ENCODE measurements at places on chromosomes 2 and 18.

GRCh38 chr2:168178520-168179324 lies 68.7 kb downstream of the STK39 start:
- no peak for DNase-seq

GRCh38 chr18:919078-919477 lies 14.4 kb downstream of the ADCYAP1 start:
- no peak for DNase-seq

- no peak for DNase-seq
Observed at GRCh38 chr2:216286616-216287231, 85.6 kb downstream of the MARCHF4 start.

DNA sequence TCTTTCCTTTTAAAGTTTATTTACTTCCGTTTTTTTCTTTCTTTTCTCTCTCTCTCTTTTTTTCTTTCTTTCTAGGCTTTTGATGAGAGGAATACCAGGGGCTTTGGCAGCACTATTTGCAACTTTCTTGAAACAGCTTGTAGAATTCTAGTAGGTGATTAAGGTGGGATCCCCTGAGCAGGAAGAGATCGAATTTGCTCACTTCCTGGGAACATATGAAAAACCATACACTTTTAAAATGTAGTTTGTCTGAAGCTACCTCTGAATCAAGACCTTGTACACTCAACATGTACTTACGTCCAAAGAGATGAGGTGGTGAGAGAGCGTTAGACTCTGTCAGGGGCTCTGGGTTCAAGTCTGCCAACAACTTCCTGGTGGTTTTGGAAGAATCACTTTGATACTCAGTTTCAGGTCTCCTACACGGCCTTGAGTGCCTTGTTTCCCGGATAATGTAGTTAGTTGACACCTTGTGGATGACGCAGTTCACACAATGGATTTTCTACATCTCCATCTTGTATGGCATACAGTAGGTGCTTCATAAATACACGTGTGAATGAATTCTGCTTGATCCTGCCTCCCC lies 229.1 kb downstream of the MYCN start:
- DNase-seq = no peak

- DNase-seq = no peak
Observed at GRCh38 chr18:62812242-62812641, 96.9 kb downstream of the PHLPP1 start.

- no peak for DNase-seq
Observed at GRCh38 chr2:211741966-211742365, 796.6 kb downstream of the ERBB4 start.

GRCh38 chr2:3320910-3321605 lies 56.6 kb downstream of the EIPR1 start:
- DNase-seq = no peak

DNA sequence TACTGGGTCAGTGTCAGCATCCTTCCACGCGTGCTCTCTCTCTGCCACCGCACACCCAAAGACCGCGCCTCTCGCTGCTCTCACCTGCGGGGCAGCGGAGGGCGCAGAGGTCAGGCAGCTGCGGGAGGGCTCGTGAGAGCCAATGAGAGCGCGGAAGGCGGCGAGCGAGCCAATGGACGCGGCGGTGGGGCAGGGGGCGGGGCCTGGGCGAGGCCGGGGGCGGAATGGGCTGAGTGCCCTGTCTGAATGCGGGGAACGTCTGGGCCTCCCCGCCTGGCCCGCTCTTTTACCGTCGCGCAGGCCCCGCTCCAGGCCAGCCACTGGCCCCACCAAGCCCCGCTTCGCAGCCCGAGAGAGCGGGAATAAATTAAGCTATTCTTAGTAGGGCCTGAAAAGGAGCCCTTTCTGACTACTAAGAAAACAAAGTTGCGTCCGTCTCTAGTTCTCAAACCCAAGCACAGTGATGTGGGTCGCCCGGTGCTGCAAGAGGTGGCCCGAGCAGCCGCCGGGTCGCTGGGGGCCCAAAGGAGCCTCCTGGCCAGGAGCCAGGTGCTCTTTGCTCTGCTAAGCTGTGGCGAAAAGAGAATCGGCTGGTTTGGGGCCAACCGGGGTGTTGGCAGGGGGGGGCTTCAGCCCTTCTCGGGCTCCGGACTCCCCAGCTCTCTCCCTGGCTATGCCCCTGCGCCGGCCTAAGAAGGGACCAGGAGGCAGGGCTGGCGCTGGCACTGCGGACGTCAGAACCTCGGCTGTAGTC lies 81.1 kb upstream of the GLI2 start:
- DNase-seq = no peak

GRCh38 chr18:8657050-8657820 lies 48.0 kb downstream of the RAB12 start:
- DNase-seq = no peak

DNA sequence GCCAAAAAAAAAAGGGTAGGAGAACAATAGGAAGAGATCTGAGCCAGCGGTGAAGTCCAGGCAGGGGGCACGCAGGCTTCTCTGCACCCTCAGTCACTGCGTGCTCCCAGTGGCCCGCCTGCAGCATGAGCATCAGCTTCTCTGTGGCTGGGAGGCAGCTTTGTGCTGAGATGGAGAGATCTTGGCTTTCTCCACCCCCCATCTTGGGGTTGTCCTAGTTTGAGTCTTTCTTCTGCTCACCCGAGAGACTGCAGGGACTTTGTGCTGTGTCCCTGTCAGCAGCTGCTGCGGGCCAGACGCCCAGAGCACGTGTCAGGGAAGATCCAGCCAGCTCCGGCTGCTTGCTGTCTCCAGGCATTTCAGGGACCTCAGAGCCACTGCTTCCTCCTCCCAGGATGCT lies 20.3 kb downstream of the TRAPPC12 start:
- no peak for DNase-seq

- DNase-seq = no peak
Observed at GRCh38 chr2:239057533-239057932, 209.6 kb downstream of the TWIST2 start.

GRCh38 chr2:153499439-153499838 lies 20.9 kb upstream of the RPRM start:
- no peak for DNase-seq

DNA sequence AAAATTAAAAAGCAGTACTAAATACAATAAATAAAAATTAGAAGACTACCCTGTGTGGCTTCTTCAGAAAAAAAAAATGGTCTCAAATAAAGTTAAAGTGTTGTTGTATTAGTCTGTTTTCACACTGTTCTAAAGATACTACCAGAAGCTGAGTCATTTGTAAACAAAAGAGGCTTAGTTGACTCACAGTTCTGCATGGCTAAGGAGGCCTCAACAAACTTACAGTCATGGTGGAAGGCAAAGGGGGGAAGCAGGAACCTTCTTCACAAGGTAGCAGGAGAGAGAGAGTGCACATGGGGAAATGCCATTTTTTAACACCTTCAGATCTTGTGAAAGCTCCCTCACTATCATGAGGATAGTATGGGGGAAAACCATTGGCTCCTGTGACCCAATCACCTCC lies 612.8 kb downstream of the RNF144A start:
- no peak for DNase-seq

DNA sequence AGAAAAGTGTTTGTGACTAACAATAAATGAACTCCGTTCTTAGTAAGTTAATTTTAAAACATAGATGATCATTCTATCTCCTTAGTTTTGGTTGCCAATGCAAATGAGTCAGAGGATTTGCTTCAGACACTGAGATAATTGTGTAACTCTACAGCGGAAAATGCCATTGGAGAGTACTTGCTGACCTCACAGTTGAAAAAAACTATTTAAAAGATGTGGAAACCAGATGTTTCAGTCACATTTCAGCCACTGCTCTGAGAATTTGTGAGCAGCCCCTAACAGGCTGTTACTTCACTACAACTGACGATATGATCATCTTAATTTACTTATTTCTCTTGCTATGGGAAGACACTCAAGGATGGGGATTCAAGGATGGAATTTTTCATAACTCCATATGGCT lies at the start of gene TNFAIP6:
Gene TNFAIP6 (plus strand): TSS at position 234 of the 400 bp plus-strand sequence. CDS start 75 bp downstream, at position 309.
- DNase-seq = no peak

DNA sequence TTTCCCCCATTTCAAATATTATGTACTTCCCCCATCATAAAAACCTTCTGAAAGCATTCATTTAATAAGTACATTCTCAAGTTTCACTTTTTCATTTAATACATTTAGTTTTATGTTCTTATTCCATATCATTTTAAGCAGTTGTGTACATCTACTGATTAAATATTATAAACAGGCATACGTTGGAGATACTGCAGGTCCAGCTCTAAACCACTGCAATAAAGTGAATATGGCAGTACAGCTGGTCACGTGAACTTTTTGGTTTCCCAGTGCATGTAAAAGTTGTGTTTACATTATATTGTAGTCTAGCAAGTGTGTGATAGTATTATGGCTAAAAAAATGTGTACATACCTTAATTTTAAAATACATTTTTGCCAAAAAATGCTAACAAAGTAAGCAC lies 48.7 kb downstream of the TET3 start:
- DNase-seq = no peak

DNA sequence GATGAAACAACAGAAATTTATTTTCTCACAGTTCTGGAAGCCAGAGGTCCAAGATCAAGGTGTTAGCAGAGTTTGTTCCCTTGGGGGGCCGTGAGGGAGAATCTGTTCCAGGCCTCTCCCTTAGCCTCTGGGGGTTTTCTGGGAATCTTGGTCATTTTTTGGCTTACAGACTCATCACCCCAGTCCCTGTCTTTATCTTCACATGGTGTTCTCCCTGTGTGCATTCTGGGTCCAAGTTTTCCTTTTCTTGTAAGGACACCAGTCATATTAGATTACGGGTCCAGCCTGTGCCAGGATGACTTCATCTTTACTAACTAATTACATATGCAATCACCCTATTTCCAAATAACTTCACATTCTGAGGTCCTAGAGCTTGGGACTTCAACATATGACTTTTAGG lies 292.5 kb upstream of the TRIB2 start:
- no peak for DNase-seq

GRCh38 chr2:69601179-69601612 lies 42.3 kb downstream of the AAK1 start:
- no peak for DNase-seq

DNA sequence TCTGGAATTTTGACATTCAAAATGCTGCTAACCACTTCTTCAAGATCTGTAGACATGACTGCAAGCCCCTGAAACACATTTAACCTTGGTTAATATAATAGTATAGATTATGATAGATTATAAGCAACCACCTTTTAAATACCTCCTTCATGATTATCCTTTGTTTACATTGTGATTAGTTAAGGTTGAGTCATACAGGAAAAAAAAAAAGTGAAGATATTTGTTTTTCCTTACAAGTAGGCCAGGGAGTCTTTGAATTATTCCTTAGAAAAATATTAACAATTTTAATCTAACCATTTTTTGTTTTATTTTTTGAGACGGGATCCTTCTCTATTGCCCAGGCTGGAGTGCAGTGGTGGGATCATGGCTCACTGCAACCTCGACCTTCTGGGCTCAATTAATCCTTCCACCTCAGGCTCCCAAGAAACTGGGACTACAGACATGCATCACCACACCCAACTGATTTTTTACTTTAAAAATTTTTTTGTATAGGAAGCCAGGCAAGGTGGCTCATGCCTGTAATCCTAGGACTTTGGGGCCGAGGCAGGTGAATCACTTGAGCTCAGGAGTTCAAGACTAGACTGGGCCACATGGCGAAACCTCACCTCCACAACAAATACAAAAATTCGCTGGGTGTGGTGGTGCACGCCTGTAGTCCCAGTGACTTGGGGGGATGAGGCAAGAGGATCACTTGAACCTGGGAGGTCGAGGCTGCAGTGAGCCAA lies 99.4 kb downstream of the SLC39A10 start:
- no peak for DNase-seq

GRCh38 chr2:138155304-138155703 lies 191.0 kb downstream of the HNMT start:
- DNase-seq = no peak

DNA sequence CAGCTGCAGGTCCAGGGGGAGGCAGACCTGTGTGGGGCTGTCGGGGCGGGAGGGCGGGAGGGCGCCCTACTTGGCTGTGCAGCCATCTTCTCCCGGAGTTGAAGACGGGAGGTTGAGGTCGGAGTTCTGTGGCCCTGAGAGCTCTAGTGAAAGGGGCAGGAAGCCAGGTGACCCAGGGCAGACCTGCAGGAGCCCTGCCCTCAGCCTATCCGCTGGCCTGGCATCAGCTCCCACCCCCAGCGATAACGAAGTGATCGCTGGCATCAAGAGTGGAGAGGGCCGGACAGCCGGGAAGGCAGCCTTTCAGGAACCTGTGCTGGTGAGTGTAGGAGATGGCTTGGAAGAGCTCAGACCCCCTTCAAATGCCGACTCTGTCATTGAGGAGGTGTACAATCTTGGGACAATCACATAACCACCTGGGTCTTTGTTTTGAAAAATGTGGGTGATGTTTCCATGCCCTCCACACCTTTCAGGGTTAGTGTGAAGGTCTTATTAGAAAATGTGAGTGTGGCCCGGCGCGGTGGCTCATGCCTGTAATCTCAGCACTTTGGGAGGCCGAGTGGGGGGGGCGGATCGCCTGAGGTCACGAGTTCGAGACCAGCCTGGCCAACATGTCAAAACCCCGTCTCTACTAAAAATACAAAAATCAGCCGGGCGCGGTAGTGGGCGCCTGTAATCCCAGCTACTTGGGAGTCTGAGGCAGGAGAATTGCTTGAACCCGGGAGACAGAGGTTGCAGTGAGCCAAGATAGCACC lies 1.3 kb downstream of the ARHGEF4 start:
- DNase-seq = no peak

DNA sequence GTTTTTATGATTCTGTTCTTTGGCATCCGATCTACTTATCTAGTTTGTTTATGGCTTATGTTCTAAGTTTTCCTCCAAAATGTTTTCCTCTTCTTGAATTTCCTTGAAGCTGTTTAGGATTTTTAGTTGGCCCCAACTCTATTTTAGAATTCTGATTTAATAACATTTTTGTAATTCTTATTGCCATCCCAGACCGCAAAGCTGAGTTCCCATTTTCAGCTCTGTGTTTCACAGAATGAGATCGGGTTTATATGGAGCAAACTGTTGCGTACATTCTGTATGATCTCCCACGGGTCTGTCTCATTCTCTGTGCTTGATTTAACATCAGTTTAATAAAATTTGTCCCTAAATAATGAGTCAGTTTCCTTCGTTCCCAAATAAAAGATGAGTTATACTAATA lies 59.3 kb downstream of the DPP4 start:
- DNase-seq = no peak

- DNase-seq = no peak
Observed at GRCh38 chr2:228602288-228602687, 420.8 kb upstream of the SPHKAP start.

- no peak for DNase-seq
Observed at GRCh38 chr2:419687-420317, 131.9 kb upstream of the ALKAL2 start.

- no peak for DNase-seq
Observed at GRCh38 chr2:215740071-215740470, 273.3 kb downstream of the MREG start.

DNA sequence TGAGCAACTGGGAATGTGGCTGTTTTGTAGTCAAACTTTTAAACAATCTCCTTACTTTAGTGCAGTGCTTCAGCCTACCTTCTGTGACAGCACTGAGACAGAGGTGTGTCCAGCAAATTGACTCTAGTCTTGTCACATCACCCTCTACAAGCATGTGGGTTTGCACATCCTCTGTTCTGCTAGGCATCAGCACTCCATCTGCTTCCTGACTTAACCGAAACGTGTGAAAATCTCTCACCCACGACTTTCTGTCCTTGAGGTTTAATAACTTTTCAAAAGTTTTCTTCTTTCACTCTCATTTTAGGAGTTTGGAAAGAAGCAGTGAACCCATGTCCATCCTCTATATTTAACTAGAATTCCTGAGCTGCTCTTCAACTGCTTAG lies 42.6 kb downstream of the TTR start:
- no peak for DNase-seq

Data from GM12892 (cell line).